CD4-positive, alpha-beta T cell treated with Interleukin-10 for 1 hour (primary cell): ENCODE measurements at places on chromosomes 1 and 21.
A peak's percentile ranks its signal among the peaks of the same experiment; 100 is the strongest.

GRCh38 chr1:217153361-217153760 is 430.1 kb upstream of the ESRRG start:
- DNase-seq, result no peak

- peak; percentile 35 for DNase-seq
Measured at GRCh38 chr1:8423269-8423691, 105.4 kb downstream of the SLC45A1 start.

DNA sequence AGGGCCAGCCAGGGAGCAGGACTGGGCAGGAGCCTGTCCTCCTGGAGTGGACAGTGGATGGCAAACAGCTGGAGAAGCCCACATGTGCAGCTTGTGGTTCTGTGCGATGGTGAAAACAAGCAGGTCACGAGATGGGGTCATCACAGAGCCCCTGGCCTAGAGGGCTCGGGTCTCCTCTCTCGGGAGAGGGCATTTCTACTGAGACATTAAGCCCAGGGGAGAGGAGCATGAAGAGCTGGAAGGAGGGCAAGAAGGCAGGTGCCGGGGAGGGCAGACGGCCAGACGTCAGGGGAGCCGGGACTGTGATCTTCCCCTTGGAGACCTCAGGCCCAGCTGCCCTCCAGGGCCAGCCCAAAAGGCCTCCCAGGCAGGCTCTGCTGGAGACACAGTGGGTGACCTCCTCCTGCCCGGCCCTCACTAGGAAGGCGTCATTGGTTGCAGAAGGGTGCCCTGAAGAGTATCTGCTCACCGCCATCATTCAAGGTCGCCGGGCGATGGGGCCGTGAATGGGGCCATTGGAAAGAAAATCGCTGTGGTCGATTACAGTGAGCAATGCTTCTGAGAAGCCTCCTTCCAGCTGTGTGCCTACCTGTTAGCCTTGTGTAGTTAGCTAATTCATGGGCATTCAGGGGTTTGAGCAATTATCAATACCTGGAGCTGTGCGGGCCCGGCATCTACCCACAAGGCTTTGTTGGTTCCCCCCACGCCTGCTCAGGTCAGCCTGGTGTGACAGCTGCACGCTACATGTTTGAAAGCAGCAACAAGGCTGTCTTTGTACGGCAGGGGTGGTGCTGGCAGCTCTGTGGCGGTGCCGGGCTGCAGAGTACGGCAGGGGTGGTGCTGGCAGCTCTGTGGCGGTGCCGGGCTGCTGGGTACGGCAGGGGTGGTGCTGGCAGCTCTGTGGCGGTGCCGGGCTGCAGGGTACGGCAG is 72.3 kb upstream of the ACTRT2 start:
- no peak for DNase-seq

GRCh38 chr1:69221524-69221923 is 346.2 kb upstream of the LRRC7 start:
- no peak for DNase-seq

DNA sequence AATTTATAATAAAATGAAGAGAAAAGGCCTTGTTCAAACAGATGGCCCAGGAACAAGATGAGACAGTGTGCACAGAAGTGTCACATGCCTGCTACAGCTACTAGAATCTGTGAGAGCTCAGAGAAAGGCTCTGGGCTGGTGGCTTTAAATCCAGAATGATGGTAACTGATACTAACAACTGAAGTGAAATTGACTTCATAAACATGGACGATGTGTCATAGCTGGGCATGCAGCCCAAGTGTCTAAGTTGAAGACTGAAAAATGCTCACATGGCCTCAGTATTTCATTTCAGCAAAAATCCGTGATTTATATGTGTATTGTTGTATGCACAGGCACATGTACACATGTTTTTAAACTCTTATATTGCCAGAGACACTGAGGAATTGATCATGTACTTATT is 208.3 kb upstream of the RUNX1 start:
- no peak for DNase-seq

- no peak for DNase-seq
Measured at GRCh38 chr1:207302618-207303393, 18.7 kb upstream of the CD55 start.

GRCh38 chr1:180310095-180310494 is 80.0 kb downstream of the LHX4 start:
- no peak for DNase-seq

DNA sequence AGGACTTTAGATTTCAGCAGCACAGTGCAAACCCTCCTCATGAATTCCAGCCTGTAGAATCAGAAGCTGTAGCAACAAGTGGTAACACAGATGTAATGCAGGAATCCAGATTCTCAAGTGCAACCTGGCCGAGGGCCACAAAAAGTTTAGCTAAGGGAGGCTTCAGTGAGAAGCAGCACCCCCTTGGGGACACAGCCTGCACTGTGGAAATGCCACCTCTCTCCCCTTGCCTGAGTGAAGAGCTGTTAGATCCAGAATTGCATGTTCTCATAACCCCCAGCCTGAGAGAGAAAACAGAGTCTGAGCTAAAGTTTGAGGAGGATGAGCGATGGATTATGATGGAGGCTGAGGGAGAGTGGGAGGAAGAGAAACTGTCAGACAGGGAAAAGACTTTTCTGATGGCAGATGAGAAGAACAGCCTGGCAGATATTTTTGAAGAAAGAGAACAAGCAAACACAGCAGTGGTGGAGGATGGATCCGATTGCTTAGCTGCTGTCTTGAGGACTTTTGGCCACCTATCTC is 80.5 kb upstream of the BMP8A start:
- peak; percentile 65 for DNase-seq

GRCh38 chr1:239843541-239843940 is 248.1 kb upstream of the FMN2 start:
- DNase-seq, result no peak

- no peak for DNase-seq
Measured at GRCh38 chr1:178238722-178239510, 145.0 kb downstream of the RASAL2 start.

DNA sequence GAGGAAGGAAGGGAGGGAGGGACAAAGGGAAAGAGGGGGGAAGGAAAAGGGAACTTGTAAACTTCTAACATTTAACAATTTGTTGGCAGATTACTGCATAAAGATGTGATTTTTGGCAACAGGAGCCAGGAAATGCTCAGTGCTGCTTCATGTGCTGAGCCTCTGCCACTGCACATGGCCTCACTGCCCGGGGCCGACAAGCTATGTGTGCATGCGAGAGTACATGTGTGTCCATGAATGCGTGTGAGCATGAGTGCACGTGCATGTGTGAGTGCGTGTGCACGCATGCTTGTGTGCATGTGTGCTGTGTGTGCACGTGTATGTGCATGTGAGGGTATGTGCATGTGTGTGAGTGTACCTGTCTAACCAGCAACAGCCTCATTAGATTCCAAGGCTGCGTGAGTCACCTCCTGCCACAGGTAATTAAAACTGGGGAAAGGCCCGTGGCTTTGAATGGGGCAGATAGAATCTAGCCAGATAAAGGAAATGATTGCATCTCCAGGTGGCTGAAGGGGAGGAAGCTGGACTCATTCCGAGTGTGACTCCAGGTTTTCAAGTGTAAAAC is 41.4 kb upstream of the TSPEAR start:
- DNase-seq, result no peak
